ENCODE measurements at places on chromosomes 3 and 15.

DNA sequence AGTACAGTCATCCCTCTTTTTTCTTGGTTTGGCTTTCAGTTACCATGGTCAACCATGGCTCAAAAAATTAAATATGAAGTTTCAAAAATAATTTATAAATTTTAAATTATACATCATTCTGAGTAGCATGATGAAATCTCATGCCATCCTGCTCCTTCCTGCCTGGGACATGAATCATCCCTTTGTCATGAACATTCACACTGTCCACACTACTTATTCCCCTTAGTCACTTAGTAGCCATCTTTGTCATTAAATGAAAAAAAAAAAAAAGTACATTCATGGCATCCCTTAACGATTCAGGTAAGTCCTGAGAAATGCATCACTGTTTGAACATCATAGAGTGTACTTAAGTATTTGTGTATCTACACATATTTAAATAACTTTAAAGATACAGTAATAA is 1046.3 kb downstream of the ROBO2 start:
- no peak for DNase-seq

- no peak for DNase-seq
Observed at GRCh38 chr3:65532215-65532614, 506.5 kb downstream of the MAGI1 start.

GRCh38 chr15:63374686-63375520 is 6.7 kb downstream of the CA12 start:
- DNase-seq = no peak

GRCh38 chr3:139281522-139282196 is 62.2 kb upstream of the MRPS22 start:
- DNase-seq = no peak

DNA sequence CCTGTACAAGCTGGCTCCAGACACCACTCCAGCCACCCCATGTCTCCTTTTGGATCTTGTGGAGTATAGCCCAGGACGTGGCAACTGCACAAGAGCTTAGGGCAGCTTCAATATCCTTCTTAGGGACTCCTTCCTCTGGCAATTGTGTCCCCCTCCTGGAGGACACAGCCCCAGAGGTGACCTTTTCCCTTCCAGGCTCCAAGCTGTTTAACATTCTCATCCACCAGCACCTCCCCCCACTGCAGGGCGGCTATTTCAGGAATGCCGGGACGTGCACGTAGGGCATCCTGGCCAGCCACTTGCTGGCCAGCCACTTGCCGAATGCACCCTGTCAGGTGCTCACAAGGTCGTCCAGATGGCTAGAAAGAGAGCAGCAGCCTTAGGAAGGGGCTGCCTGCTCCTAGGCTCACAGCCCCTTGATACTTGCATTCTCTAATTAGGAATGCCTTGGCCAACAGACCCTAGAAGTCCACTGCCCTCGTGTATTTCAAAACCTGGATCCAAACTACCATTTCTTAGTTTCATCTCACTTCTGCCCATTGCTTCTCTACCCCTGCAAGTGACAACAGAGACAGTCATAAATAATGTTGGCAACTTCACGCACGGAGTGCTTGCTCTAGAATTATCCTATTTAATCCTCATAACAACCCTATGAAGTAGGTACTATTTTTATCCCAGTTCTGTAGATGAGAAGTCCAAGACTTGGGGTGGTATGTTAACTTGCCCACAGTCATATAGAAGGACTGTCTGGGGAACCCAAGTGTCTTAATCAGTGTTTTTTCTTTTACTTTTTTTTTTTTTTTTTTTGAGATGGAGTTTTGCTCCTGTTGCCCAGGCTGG is 24.5 kb upstream of the IDH2 start:
- no peak for DNase-seq

GRCh38 chr15:74906067-74906449 is 593 bp downstream of the FAM219B start:
- peak; percentile 33 for DNase-seq

- no peak for DNase-seq
Observed at GRCh38 chr3:134037168-134037567, 7.4 kb upstream of the SLCO2A1 start.

GRCh38 chr15:39585389-39585841 is 4.5 kb downstream of the THBS1 start:
- no peak for DNase-seq

- no peak for DNase-seq
Observed at GRCh38 chr3:36212251-36212650, 168.1 kb upstream of the STAC start.

DNA sequence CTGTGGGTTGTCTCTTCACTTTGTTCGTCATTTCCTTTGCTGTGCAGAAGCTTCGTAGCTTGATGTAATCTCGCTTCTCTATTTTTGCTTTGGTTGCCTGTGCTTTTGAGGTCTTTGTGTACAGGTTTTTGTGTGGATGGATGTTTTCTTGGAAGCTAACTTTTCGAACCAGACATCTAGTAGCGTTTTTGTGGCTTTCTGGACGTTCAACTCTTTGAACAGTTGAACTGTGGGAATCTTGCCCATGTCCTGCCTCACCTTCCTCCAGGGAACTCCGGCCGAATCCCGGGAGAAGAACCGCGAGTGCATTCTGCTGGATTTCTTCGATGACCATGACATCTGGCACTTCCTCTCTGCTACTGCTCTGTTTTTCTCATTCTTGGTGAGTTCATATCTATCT is 70.6 kb downstream of the USF3 start:
- DNase-seq = no peak

DNA sequence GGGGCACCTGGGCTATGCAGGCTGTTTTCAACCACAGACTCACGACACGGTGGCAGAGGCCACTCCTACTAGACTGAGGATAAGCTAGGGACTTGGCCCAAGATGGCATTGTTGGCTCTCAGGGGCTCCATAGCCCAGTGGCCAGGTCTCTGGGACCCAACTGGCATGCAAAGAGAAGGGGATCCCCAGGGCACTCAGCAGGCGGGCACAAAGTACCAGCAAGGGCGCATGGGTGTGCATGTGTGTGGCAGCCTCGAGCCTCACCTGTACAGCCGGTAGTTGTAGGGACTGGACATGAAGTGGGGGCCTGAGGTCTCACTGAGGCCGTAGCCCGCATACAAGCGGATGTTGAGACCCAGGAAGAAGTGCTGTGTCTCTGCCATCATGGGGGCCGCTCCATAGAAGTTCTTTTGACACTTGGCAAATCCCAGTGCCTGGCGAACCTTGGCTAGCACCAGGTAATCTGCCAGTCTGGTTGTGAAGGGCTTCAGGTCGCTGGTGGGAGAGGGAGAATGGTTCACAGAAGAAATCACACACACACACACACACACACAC is 30.2 kb downstream of the IDH3A start:
- DNase-seq = no peak

DNA sequence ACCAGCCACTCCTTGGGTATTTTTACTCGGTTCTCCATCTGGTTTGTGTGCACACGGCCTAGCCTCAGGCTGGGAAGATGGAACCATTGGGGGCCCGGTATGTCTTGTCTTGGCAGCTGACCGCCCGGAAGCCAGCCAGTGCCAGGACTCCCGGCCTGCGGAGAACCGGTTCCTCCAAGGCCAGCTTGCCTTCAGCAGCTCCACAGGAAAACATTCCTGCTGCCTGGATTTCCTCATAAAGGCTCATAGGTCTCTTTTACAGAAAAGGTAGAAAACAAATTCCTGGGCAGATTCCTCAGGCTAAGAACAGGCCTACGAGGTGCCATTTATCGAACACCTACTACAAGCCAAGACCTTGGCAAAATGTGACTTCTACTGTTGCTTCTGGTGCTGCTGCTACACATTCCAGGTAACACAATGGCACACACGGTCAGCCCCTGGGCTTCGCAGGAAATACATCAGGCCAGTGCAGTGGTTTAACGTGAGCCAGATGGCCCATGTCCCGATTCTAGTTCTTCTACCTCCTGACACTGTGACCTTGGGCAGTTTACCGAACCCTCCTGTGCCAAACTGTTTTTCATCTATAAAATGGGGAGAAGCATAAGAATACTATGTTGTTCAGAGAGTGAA is 141.8 kb downstream of the OPA1 start:
- no peak for DNase-seq

GRCh38 chr15:38600236-38600635 is 35.6 kb upstream of the RASGRP1 start:
- DNase-seq = no peak

- peak; percentile 41 for DNase-seq
Observed at GRCh38 chr3:187368251-187369088, at the start of gene RTP4. RTP4 (plus strand) TSS chr3:187368385; CDS start chr3:187368442, 57 bp downstream.

- no peak for DNase-seq
Observed at GRCh38 chr3:152622811-152623167, 212.1 kb upstream of the P2RY1 start.
